ENCODE measurements at places on chromosomes 6 and 20.

DNA sequence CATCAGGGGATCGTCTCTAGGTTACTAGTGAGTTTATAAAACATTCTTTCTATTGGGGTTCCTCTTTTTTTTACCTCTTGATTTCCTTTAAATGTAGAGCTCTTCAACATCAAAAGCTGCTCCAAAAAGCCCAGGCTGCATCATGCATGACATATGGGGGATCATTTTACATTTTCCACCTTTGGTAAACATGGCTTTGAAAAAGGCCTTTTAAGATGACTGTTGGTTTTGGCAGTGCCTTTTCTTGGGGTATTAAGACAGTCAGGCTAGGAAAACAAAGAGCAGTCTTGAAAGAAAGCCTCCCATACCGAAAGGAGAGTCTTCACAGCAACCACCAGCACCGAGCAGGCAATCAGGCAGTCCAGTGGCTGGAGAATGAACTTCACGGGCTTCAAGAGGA is 73.2 kb downstream of the NPEPL1 start:
- no peaks in the 10 kb centered on the region for H3K36me3 ChIP-seq
- H3K4me1 ChIP-seq, result no peaks in the 10 kb centered on the region
- no peak overlapping the region for H3K4me3 ChIP-seq
- no peak for DNase-seq
- no peak overlapping the region for H3K27ac ChIP-seq

GRCh38 chr6:155085582-155086257 is 90.6 kb downstream of the TIAM2 start:
- H3K27ac ChIP-seq, result no peak overlapping the region
- peaks cover 1% of the 10 kb centered on the region for H3K27me3 ChIP-seq
- no peaks in the 10 kb centered on the region for H3K4me1 ChIP-seq
- H3K36me3 ChIP-seq, result no peaks in the 10 kb centered on the region
- no peak for DNase-seq

- H3K27ac ChIP-seq, result no peak overlapping the region
- no peaks in the 10 kb centered on the region for H3K36me3 ChIP-seq
- no peak for DNase-seq
- H3K27me3 ChIP-seq, result no peaks in the 10 kb centered on the region
- H3K4me3 ChIP-seq, result no peak overlapping the region
- no peaks in the 10 kb centered on the region for H3K4me1 ChIP-seq
These were observed 20.8 kb downstream of the CRISP2 start for GRCh38 chr6:49692534-49692933.

DNA sequence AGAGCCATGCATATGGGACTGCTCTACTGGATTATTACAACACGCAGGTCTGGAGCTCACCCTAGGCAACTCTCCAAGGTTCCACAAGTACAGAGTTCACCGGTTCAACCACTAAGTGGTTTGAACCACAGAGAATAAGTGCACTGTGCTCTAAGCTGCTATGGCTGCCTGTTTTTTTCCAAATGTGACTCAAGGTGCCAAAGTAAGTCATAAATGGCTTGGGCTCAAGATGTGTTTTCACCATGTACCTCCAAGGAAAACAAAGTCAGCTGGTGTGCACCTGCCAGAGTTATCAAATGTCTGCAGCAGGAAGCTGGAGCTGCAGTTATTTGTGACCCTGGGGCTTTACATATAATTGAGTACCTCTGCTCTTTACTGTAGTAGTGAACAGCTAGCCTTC is 76.7 kb downstream of the PREP start:
- no peak overlapping the region for H3K27ac ChIP-seq
- peaks cover 47% of the 10 kb centered on the region for H3K36me3 ChIP-seq
- H3K27me3 ChIP-seq, result no peaks in the 10 kb centered on the region
- no peaks in the 10 kb centered on the region for H3K4me1 ChIP-seq
- DNase-seq, result no peak

DNA sequence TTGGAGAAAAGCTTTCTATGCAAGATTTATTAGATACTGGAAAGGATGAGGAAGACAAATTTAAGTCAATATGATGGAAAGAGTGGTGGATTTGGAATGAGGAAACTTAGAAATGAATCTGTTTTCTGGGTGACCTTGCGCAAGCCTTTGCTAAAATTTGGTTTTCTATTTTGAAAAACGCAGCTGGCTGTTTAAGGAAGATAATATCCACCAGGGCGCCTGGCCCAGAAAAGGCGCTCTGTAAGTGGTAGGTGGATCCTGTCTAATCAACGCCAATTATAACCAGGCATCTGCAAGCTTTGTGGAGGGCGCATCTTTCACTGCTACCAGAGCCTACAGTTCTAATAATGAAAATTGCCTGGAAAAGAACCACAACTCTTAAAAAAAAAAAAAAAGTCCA is 398 bp upstream of the SPATS1 start:
- no peak overlapping the region for H3K4me3 ChIP-seq
- peaks cover 21% of the 10 kb centered on the region for H3K27me3 ChIP-seq

DNA sequence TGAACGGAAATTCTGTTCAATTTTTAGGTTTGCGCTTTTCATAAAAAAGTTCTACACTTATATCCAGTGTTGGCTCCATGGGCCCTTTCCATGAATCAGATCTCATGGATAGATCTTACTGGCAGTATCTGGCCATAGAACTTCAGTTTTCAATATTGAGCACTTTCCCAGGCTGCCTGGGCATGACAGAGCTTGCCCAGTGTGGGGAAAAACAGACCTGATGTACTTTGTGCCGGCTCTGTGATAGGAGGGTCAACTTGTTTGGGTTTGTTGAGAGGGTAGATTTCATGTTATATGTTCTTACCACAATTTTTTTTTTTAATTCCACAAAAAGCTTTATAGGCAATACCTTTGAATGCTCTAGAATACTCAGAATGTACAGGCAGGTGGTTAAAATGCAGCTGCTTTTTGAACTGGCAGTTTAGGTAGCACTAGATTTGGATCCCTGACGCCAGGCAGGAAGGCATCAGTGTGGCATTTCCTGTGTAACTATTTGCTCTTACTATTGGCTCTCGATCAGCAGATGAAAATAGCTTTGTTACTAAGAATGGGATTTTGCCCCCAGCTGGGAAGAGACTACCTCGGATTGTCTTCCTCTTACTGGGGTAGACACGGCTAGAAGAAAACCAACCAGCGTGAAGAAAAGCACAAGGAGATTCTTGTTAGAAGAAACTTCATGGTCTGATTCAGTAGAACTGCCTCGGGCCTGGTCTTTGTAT is 404.9 kb upstream of the SOX4 start:
- no peaks in the 10 kb centered on the region for H3K27me3 ChIP-seq
- no peak for DNase-seq
- H3K4me1 ChIP-seq, result peaks cover 12% of the 10 kb centered on the region
- no peak overlapping the region for H3K4me3 ChIP-seq
- peaks cover 7% of the 10 kb centered on the region for H3K36me3 ChIP-seq
- H3K27ac ChIP-seq, result peak overlapping the region; percentile 71

DNA sequence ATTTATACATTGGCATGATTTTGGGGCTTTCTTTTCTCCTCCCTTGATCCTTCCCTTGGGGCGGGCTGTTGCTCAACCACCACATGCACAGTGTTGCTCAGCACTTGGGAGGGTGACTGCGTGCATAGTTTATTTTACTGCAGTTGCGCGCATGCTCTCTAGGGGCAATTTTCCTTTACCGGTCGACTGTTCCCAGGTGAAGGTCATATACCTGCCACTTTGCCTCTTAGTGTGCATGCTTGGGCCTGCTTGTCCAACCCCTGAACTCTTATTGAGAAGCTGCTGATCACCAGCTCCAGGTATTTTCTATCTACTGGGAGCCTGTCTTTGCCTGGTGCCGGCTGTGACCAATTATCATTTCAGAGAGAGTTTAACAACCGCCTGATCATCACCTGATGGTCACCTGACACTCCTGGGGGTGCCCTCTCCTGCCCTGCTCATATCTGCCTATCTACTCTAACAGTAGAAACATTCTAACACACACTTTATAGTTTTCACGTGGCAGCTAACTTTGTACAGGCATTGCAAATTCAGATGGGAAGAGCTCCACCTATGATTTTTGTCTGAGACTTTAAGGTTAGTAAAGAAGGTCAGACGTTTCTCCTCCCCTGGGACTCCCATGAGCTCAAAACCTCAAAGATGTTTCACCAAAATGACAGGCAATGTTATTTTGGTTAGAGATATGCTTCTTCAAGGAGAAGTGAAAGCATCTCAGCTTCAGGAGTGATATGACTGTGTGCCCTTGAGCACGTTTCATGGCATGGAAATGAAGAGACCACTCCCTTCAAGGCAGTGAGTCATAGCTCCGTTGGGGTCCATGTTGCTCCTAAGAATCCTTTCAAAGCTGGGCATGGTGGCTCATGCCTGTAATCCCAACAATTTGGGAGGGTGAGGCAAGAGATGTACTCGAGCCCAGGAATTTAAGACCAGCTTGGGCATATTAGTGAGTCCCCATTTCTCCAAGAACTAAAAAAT is 227.5 kb upstream of the MYLIP start:
- H3K4me3 ChIP-seq, result peak overlapping the region; percentile 83
- peak overlapping the region; percentile 99 for H3K27ac ChIP-seq
- H3K36me3 ChIP-seq, result no peaks in the 10 kb centered on the region
- H3K4me1 ChIP-seq, result peaks cover 47% of the 10 kb centered on the region
- H3K27me3 ChIP-seq, result no peaks in the 10 kb centered on the region

DNA sequence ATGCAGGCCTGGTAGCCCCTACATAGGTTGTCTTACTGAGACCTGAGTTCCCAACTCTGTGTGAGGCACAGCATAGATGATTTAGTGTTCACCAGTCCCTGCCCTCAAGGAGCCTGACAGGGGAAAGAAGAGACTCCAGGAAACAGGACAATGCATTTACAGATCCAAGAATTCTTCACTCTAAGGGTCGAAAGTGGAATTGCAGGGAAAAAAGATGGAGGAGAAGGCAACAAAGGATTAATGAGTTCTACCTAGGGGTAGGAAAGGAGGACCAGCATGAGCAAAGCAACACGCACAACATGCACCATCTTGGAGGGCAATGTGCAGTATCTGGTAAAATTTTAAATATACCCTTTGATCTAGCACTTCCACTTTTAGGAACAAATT is 5.9 kb downstream of the SPAG4 start:
- H3K27ac ChIP-seq, result peak overlapping the region; percentile 0
- no peak overlapping the region for H3K4me3 ChIP-seq
- no peaks in the 10 kb centered on the region for H3K27me3 ChIP-seq
- peaks cover 8% of the 10 kb centered on the region for H3K36me3 ChIP-seq

DNA sequence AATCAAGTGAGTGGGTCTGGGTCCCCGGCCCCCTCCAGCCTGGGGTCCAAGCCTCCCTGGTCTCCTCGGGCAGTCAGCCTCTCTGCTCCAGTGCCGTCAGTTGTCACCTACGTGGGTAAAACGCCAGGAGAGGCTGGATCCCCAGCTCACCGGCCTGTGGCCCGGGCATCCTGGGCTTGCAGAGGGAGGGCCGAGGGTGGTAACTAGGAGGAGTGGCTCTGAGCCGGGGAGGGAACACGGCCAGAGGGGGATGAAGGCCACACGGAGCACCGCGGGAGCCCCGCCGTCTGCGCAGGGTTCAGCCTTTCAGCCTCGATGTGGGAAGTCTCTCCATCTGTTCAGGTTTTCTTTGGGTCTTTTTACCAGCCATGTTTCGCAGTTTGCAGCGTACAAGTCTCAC is 29.5 kb upstream of the BHLHE23 start:
- no peak overlapping the region for H3K4me3 ChIP-seq
- H3K36me3 ChIP-seq, result no peaks in the 10 kb centered on the region

DNA sequence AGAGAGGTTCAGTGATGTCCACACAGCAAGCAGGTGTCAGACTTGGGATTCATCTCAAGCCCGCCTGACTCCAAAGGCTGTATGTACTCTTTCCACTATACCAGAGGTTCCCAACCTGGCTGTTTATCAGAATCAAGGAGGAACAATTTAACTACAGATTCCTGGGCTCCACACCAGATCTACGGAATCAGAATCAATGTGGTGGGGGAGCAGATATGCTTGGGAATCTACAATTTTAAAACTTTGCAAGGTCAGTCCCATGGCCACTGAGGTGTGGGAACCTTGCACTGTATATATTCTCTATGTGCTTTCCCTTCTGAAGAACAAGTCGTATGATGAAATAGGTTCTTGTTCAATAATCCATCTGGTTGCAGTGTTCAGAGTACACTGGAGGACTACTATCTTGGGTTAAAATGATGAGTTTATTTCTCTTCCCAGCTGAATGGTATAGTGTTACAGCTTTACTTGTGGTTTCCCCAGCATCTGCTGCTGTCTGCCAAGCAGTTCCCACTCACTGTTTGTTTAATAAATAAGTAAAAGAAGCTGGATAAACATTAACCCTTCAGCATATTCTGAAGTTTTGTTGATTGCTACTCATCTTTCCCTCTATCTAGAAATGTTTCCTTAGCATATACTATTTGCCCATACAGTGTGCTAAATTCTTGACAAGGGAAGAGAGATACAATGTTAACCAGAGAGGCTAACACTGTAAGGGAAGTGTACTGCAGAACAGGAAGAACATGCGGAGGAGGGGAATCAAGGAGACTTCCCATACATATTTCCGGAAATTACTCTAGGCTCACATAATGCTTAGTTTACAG is 9.9 kb downstream of the TTI1 start:
- no peak for DNase-seq
- no peak overlapping the region for H3K27ac ChIP-seq
- H3K4me1 ChIP-seq, result peaks cover 20% of the 10 kb centered on the region
- no peaks in the 10 kb centered on the region for H3K27me3 ChIP-seq
- no peak overlapping the region for H3K4me3 ChIP-seq
- peaks cover 24% of the 10 kb centered on the region for H3K36me3 ChIP-seq

Measured in memory B cell (primary cell).